ENCODE measurements at places on chromosomes 5 and 9.

DNA sequence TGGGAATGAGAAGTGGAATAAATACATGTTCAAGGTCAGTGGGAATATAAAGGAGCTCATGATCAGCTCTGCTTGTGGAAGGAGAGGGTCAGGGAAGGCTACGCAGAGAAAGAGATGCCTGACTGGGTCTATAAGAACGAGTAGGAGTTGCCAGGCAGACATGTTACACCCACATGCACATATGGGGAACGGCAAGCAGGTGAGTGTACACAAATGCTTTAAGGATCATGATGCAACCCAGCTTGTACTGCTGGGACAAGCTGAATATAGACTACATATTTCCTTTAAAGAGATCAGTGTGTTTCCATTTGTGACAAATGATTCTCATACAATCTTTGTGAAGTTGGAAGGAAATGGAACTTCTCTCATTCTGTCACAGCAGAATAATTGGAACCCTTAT, 141.7 kb downstream of the SPOCK1 start:
- no peak for DNase-seq

DNA sequence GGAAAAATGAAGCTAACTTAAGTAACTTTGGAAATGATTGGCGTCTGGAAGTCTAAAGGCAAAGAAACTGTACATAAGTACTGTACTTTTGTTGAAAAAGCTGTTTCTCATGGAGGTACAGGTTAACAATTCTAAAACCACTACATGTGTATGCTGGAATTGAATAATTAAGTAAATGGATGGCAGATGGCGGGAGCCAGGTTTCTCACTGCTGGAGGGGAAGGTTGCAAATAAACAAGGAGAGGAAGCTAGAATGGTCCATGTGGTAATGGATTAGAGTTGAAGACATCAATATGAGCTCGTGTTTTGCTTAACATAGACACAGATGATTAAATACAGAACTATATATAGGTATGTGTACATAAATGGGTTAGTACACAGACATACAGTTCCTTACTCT, 43.2 kb upstream of the ASTN2 start:
- no peak for DNase-seq

DNA sequence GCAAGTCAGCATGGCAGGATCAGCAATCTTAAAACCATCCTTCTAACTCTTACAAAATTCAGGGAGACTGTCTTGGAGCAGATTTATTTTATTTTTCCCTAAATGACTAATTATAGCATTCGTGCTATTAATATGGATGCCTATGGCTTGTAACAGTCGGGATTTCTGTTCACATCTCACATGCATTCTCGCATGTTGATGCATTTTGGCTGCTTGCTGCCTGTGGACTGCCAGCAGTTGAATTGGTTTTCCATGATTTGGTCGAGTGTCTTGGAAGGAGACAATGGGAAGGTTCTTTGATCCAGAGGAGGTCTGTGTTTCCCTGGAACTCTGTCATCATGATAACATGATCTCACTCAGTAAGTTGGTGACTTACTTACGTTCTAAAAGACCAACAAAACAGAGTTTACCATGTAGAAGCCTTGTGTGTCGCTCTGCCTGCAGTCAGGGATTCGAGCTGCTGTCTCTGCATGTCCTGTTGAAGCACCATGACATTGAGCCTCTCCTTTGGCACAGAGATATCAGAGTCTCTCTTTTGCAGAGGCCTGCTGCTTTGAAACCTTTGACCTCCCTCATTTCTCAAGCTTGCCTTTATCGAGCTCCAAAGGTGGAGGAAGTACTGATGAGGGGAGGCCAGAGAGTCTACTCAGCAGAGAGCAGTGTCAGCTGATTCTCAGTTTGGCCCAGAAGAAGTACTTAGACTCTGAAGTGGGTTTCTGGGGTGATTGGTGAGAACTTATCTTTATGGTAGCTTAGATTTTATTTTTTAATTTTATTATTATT, 82.4 kb downstream of the ARHGAP26 start:
- DNase-seq = no peak

- no peak for DNase-seq
Measured at GRCh38 chr5:142807372-142807911, 37.3 kb downstream of the ARHGAP26 start.

- no peak for DNase-seq
Measured at GRCh38 chr5:148716716-148717115, 62.4 kb upstream of the HTR4 start.

- DNase-seq = no peak
Measured at GRCh38 chr5:73968729-73969128, 342.7 kb downstream of the ARHGEF28 start.

DNA sequence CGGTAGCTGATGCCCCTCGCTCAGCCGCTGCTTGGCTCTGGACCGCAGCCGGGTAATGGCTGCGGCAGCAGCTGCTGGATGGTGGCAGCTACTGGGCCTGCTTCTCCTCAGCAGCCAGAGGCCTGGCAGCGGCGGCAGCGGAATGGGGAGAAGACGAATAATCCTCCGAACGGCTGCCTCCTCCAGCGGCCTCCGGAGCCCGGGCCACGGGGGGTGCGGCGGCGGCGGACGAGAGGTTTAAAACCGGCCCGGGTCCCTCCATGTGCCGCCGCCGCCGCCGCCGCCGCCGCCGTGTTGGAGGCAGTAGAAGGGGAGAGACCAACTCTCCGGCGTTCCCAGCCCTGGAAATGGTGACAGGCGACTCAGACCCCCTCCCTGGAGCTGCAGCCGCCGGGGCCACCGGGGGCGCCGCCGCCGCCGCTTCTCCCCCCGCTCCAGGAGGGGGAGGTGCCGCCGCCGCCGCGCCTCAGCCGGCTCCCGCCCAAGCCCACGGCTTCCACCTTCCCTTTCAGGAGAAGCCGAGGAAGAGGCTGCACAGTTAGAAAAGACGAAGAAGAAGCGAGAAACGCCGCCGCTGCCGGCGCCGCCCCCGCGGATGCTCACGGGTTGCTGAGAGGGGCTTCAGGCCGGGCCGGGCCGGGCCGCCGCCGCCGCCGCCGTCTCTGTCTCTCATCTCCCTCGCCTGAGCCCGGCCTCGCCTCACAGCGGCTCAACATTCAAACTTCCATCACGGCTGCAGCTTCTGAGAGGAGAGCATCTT, 118.4 kb upstream of the PRSS3 start:
- no peak for DNase-seq

DNA sequence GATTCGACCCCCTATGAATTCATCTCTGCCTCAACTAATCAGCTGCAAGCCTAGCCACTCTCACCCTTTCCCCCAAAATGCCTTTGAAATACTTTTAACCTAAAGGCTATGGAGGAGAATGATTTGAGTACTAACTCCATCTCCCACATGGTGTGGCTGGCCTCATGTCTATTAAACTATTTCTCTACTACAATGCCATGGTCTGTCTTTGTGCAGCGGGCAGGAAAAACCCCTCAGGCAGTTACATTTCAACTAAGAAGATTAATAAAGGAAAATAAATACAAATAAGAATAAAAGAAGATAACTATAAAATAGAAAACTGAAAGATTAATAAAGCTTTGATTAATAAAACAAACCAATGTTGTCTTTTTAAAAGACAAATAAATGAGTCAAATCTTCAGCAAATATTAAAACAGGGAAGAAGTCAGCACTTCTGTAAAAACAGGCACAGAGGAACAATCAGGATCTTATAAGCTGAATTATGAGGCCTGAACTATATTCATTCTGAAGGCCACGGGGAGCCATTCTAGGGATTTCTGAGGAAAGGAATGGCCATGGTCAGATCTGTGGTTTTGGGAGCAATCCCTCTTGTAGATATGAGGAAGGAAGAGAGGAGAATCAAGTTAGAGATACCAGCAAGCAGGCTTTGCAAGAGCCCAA, 116.1 kb upstream of the SLC12A2 start:
- DNase-seq = no peak

GRCh38 chr5:155616779-155617392, 603.3 kb downstream of the KIF4B start:
- peak; percentile 16 for DNase-seq

- DNase-seq = no peak
Measured at GRCh38 chr5:36360307-36360706, 58.6 kb upstream of the RANBP3L start.

- no peak for DNase-seq
Measured at GRCh38 chr9:117340422-117340821, 74.4 kb downstream of the ASTN2 start.
